ENCODE measurements at places on chromosomes 7 and 10.

DNA sequence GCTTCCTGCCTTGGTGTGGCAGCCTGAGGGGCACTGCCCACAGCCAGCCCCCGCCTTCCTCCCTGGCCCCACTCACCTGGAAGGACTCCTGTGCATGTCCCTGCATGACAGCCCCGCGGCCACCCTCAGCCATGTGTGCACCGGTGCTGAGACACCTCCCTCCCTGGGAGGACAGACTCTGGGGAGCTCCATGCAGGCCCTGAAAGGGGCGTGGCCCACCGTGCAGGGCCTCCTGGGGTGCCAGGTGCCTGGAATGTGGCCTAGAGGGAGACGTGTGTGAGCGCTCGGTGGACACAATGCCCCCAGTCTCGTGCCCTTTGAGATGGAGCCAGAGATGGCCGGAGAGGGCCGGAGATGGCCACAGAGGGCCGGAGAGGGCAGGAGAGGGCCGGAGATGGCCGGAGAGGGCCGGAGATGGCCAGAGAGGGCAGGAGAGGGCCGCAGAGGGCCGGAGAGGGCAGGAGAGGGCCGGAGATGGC lies 59.1 kb upstream of the PPP2R2D start:
- no peak for DNase-seq

DNA sequence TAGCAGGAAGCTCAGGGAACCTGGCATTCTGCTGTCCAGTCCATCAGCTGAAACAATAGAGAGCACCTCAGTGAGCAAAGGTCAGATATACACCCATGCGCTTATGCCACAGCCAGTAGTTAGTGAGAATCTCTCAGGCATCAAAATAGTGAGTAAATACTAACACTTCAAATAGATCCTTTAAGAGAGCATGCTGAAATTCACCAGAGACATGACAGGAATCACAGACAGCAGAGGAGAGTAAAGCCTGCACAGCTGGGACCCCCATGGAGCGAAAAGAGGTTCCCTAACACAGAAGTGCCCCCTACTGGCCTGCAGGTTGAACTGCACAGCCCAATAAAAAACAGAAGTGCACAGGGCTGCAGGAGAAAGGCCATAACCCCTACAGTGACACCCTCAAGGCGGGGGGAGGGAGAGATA lies 57.6 kb upstream of the ANTXRL start:
- no peak for DNase-seq

- no peak for DNase-seq
Observed at GRCh38 chr7:117165656-117166055, 157.2 kb downstream of the WNT2 start.

DNA sequence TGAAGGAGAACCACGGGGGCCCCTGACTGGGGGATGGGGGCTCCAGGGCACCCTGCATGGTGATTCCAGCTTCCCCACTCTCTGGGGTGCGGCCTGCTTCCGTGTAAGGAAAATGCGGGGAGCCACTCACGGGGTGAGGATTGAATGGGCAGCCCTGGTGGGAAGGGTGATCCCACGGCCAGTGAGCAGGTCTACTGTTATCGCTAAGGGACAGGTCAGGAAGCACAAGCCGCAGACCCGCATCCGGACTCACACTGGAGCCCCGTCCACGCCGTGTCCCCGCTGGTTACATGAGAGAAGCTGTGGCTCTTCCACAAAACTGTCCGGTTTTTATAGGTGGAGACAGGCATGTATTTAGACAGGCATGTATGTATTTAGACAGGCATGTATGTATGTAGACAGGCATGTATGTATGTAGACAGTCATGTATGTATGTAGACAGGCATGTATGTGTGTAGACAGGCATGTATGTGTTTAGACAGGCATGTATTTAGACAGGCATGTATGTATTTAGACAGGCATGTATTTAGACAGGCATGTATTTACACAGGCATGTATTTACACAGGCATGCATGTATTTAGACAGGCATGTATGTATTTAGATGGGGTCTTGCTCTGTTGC lies 5.7 kb downstream of the PSMG3 start:
- no peak for DNase-seq

DNA sequence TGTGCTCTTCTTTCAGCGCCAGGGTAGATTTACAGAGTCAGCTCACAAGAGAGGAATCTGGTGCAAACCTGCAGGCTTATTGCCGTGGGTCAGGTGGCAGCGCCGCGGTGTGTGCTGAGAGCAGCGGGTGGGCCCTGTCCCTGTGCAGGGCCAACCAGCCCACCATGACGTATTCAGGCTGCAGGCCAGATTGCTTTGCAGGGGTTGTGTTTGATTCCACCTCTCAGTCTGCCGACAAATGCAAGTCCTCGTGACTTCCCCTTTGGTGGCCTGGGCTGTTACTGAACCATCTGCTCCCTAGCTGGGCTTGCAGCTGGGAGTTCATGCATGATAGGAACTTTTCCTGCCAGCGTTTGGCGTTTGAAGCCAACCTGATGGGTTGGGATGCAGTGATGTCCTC lies 66.7 kb upstream of the LEP start:
- DNase-seq: no peak

Measured in hepatic stellate cell (primary cell).